ENCODE measurements at places on chromosomes 7 and 10.

DNA sequence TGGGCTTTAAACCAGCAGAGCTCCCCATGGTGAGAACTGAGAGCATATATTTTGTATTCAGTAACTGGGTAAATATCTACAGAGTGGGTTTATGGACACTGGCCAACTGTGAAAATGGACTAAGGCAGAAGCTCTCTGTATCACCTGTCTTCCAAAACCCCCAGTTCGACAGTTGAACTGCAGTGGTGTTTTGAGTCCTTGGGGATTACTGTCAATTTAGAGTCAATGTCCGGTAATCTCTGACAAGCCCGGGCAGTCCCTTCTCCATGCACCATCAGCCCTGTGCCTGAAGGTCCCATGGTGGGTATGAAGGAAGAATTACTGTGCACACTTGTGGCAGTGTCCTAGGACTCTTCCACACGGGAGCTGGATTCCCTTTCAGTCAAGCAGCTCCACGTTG lies 235.0 kb downstream of the CCSER2 start:
- DNase-seq = no peak

DNA sequence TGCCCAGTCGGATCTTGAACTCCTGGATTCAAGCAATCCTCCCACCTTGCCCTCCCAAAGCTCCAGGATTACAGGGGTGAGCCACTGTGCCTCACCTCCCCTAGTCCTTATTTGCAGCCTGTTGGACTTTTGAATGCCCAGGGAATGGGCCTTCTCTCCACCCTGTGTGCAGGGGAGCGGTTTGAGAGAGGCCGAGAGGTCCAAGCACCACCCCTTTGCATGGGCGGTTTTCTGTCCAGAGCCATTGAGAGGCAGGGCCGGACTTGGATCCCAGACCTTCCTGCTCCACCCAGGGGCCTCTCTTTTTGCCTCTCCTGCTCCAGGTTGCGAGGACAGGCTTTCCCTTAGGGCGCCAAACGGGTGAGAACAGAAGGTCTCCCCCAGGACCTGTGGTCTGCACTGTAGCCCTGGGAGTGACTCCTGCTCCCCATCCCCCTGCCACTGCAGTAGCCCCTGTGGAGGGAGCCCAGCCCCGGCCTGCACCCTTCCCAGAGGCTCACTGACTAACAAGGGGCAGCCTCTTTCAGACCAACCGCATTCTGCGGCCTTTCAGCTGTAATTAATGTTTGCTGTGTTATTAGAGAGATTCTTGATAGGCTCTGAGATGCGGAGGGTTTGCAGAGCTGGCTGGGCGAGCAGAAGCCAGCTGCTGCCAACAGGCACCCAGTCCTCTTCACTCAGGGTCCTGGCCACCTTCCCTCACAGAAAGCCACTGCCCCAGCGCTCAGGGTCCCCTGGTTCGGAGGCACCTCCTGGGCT lies 57.9 kb downstream of the ELFN1 start:
- no peak for DNase-seq

GRCh38 chr7:157587051-157587804 lies 250.4 kb downstream of the DNAJB6 start:
- no peak for DNase-seq

GRCh38 chr10:128865436-128866195 lies 601.4 kb upstream of the MGMT start:
- DNase-seq = no peak

DNA sequence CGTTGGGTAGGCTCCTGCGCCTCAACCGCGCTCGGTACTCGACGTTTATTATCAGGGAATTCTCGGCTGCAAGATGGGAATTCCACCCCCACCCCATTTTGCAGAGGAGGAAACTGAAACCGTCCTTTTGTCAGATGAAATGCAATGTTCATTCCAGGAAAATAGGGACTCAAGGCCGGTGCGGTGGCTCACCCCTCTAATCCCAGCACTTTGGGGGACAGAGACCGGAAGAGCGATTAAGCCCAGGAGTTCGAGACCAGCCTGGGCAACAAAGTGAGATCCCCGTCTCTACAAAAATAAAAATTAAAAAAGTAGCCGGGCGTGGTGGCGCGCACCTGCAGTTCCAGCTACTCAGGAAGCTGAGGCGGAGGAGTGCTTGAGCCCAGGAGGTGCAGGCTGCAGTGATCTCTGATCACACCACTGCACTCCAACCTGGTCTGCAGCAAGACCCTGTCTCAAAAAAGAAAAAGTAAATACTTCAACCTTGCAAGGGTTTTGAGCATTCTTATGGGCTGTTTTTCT lies 720 bp upstream of the RFC2 start:
- no peak for DNase-seq

- DNase-seq = no peak
These were observed 25.1 kb downstream of the HECTD2 start for GRCh38 chr10:91435241-91435640.

- DNase-seq = no peak
These were observed 127.0 kb upstream of the JCAD start for GRCh38 chr10:30186371-30186875.

- DNase-seq = no peak
These were observed 82.4 kb downstream of the DLG5 start for GRCh38 chr10:77844177-77844576.

DNA sequence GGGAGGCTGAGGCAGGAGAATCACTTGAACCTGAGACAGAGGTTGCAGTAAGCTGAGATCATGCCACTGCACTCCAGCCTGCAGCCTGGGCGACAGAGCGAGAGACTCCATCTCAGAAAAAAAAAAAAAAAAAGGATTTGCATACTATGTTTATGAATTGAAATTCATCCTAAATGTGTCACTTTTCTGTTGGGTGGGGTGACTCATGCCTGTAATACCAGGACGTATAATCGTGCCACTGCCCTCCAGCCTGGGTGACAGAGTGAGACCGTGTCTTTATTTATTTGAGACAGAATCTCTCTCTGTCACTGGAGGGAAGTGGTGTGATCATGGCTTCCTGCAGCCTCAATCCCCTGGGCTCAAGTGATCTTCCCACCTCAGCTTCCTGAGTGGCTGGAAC lies 5.8 kb downstream of the ZNF212 start:
- DNase-seq = no peak

DNA sequence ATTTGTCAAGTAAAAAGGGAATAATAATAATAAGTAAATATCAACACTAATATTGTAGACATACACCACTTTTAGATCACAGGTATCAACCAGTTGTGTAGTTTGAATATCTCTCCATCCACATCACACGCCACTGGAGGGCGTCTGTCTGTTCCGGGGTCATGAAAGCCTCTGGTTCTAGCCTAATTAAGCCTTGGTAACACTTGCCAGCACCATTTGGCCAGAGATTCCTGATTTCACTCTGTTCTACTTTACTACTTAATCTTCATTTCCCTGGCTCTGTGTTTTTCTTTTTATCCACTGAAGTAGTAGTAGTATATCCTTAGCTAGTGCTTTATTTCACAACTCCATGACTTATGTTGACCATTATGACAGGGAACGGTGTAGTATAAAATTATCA lies 285.6 kb upstream of the POM121L12 start:
- DNase-seq = no peak

DNA sequence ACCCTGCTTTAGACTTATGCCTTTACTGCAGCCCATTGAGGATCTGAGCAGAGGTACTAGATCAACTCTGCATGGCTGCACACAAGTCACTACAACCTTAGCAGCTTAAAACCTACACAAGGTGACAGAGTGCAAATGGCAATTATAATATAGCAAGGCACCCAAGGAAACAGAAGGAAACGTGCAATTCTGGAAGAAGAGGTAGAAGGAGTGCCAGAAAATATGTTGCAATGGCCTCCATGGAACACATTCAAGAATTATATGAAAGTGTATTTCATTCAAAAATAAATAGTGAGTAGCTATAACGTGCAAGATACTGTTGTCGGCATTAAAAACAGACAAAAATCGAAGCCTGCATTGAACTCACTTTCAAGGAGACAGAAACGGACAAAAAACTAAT lies 2.9 kb upstream of the AKR1C8 start:
- DNase-seq = no peak

- DNase-seq = no peak
These were observed 98.6 kb downstream of the ARID5B start for GRCh38 chr10:62000037-62000603.

DNA sequence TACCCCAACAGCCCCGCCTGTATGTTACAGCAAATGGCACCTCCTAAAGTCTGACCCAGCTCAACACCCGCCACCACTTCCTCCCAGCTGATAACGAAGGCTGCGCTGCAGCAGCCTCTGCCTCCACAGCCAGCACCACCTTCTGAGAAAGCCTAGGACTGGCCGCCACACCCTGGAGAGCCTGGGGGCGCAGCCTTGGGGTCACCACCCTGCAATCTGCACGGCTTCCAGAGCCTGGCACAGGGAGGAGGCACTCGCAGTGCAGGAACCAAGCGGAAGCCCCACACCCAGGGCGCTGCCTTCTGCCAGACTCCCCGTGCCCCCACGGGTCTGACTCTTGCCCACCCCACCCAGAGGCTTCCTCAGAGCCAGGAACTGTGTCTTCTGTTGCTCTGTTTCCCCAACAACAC lies 112.5 kb downstream of the MAD1L1 start:
- DNase-seq = no peak

DNA sequence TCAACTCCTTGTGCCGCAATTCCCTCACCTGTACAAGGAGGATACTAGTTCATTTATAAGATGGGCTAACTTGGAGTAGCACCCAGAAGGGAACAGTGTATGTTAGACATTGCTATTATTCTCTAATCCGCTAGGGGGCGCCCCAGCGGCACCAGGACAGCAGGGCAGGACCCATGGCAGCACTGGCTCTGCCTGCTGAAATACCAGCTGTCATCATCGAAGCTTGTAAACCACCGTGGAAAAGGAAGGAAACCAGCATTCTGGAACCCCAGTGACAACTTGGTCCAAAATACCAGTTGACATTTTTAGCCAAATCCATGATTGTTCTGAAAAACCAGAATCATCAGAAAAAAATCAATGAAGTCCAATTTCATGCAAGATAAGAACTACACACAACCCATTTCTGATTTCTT lies 134.4 kb downstream of the ITGA8 start:
- DNase-seq = peak; percentile 60

DNA sequence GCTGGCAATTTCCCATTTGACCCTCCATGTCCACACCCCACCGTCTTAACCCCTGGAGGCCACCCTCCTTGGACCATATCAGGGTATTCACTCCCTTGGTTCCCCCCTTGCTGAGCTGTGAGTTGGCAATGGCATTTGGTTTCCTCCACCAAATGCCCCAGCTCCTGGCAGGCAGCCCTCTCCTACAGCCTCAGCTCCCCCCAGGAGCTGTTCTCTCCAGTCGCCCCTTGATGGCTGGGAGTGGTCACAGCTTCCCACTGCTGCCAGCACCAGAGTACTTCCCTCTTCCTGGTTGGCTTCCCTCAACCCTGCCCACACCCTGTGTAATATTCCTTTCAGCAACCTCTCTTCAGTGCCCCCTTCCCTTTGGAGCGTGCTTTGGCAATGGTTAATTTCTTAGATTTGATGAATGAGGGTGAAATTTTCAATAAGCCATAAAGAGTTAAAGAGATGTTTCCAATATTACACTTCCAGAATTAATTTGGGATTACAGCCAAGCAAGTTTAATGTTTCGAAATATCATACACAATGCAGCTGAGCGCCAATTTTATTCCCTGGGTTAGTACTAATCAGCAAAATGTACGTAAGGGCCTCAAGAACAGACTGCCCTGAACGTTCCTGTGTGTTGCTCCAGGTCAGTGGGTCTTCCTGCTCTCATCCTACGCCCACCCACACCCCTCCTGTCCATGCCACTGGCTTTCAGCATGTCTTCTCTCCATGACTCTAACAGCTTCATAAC lies 207.1 kb upstream of the NFE2L3 start:
- no peak for DNase-seq

- no peak for DNase-seq
These were observed 8.6 kb upstream of the TLX1 start for GRCh38 chr10:101122270-101123084.

GRCh38 chr10:116706281-116706680 lies 36.1 kb downstream of the HSPA12A start:
- no peak for DNase-seq

DNA sequence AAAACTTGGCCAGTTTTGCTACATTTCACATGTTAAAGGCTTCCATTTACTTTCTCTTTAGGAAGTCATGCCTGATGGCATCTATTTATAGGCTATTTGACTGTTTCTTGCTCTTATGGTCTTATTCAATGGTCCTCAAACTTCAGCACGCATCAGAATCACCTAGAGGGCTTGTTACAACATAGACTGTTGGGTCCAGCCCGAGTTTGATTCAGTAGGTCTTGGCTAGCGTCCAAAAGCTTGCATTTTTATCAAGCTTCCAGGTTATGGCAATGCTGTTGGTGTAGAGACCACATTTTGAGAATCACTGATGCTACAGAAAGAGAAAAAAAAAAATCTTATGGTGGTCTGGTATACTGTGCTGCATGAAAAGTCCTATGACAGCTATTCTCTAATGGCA lies 51.9 kb downstream of the MTPN start:
- DNase-seq = no peak

DNA sequence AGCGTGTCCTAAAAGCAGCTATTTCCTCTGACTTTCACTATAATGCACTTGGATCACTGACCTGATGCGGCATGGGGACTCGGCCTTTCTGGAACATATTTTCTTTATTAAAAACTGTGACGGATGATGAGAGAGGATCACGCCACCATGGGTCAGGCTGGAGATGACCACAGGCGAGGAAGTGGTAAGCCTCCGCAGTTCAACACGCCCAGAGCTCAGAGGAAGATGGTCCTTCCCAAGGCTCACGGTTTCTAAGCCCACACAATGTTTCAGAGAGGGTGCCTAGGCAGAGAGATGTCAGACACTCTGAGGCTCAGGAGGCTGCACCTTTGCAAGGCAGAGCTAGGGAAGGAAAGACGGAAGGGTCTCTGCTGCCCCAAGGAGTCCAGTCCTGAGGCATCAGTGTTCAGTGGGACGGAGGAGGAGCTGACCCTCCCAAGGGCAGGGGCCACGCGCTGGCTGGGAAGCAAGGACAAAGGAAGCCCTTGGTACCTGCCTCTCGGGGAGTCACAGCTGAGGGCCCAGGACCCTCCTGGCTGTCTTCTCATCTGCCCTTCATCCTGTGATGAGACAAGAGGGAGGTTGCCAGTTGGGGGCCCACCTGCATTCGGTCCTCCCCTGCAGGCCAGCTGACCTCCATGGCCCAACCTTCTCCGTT lies 9.5 kb downstream of the CHST15 start:
- no peak for DNase-seq

- peak; percentile 19 for DNase-seq
These were observed 70.0 kb upstream of the PCBD1 start for GRCh38 chr10:70958396-70958795.

GRCh38 chr10:99832439-99832838 lies 50.0 kb downstream of the ABCC2 start:
- DNase-seq = no peak

- DNase-seq = no peak
These were observed 9.9 kb downstream of the FAM204A start for GRCh38 chr10:118332236-118332635.

GRCh38 chr10:124092250-124092859 lies 1.0 kb downstream of the CHST15 start:
- DNase-seq = no peak
